ENCODE measurements at places on chromosomes 2 and 18.

- DNase-seq: no peak
Measured at GRCh38 chr2:227052879-227053278, 111.1 kb downstream of the COL4A4 start.

- no peak for DNase-seq
Measured at GRCh38 chr2:164975891-164976290, 20.6 kb upstream of the SLC38A11 start.

DNA sequence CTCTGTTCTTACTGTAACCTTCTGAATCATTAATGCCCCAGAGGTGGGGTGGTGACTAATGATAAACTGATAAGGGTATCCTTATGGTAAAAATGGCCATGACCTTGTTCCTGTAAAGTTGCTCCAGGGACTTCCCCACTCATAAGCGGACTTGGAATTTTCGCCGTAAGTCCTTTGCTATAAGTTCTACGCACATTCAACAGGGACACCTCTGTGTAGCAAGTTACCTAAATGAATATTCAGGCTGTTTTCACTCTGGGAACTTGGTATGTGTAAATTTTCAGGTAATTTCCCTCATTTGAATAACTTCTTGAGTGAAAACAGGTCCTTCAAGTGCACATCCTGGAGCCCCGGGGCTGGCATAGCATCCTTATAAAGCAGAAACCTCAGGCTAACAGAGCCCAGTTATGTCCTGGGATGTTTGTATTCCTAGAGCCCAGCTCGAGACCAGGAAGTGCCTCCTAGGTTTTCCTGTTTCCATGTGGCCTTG lies 9.4 kb upstream of the AGFG1 start:
- DNase-seq: no peak

GRCh38 chr2:27021253-27022049 lies 11.3 kb upstream of the TMEM214 start:
- no peak for DNase-seq

- no peak for DNase-seq
Measured at GRCh38 chr2:227324642-227324994, 433 bp upstream of the MFF start.

GRCh38 chr2:211407076-211407475 lies 850.7 kb downstream of the CPS1 start:
- DNase-seq: no peak

- no peak for DNase-seq
Measured at GRCh38 chr2:118224895-118225311, 136.6 kb downstream of the INSIG2 start.

DNA sequence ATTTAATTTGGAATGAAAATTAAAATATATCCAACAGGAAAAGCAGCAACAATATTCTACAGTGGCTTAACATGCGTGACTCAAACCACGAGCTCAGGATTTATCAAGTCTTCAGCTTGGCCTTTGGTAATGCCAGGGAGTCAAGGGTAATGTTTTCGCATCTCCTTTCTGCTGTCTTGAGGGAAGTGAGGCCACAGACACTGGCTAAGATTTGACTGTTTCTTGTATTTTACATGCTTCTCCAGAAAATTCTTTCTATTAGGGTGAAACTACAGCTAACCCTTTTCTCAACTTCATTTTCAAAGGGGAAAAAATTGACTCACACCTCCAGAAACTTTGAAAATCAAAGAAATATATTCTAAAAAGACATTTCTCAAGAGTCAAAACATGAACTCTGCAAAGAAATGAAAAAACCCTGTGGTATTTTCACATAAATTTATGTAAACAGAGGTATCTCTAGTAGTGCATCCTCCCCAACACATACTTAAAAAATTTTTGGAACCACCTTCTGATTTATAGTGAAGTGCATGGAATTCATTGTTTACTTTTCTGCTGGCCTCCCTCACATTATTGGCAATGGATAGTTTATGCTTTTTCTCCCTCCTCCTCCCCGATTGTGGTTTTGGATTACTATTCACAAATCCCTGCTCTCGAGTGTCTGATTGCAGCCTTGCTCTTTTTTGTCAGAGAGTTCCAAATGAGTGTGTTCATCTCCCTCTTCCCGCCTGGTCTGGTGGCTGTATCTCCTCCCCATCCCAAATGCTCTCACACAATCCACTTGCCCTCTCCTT lies 48.7 kb downstream of the DPP4 start:
- no peak for DNase-seq

- DNase-seq: no peak
Measured at GRCh38 chr2:217219164-217219520, 359.3 kb upstream of the TNP1 start.

DNA sequence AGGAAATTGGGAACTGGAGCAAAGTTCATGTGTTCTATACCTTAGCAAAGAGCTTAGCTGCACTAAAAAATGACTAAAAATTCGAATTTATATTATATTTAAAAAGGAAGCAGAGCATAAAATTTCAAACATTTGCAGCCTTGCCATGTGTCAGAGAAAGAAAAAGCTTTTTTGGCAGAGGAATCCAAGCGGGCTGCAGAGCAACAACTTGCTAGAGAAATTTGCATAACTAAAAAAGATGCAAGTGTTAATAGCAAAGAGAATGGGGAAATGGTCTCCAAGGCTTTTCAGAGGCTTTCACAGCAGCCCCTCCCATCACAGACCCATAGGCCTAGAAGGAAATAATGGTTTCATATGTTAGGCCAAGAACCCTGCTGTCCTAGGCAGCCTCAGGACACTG lies 1315.9 kb downstream of the DSC3 start:
- DNase-seq: no peak

DNA sequence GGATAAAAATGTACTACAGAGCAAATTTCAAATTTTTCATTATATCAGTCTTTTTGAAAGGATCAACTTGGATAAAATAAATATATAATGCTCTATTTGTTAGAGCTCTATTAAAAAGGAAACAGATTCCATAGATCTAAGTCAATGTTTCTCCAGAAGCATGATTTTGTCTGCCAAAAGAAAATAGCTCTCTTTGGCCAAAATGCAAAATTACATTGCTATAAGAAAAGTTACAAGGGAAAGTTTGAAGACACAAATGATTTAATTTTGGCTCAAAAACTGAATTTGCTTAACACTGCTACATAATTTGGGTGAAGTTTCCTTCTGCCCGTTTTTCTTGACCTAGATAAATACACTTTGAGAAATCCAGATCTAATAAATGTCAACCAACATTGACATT lies 15.7 kb downstream of the C2orf69 start:
- no peak for DNase-seq

GRCh38 chr2:68917034-68917718 lies 35.5 kb downstream of the GKN2 start:
- DNase-seq: no peak

DNA sequence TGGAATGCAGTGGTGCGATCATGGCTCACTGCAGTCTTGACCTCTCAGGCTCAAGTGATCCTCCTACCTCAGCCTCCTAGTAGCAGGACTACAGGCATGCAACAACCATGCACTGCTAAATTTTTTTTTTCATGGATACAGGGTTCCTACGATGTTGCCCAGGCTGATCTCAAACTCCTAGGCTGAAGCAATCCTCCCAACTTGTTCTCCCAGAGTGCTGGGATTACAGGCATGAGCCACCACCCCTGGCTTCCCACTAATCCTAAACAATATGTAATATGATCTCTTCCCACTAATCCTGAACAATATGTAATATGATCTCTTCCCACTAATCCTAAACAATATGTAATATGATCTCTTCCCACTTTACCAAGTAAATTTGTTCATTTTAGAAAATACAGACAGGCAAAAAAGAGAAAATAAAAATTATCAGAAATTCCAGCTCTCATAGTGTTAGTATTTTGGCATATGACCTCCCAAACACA lies 33.7 kb upstream of the C18orf32 start:
- no peak for DNase-seq

DNA sequence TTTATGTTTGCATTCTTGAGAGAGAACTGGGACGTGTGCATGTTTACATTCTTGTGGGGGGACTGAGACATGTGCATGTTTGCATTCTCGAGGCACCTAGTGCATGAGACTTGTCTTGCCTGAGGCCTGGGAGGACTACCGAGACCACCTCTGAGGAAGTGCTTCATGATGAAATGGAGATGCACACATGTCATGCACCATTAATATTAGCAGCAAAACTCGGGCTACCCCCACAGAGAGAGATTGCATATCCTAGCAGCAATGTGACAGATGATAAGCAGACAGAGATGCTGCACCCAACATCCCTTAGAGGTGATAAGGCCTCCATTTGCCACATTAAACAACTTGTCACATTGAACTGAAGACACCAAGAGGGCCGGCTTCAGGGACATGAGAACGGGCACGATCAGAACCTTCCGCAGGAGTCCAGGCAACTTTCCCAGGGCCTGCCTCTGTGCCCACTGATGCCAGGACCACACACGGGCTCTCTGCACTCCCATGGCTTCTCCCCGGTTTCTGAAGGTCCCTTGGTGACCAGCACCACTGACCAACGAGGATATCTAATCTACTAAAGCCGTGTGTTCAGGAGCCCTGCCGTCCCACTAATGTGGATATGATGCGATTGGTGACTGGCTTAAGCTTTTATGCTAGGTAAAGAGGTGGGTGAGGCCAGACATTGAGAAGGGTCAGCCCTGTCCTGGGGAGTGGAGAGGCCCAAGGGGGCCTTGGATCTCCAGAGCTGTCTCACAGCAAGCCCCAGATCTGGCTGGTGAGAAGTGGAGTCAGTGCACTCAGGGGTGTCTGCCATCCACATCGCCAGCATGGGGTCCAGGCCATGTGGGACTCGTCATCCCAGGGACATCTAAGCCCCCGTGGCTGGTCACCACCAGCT lies 208.3 kb downstream of the NDUFA10 start:
- no peak for DNase-seq

- DNase-seq: peak; percentile 84
Measured at GRCh38 chr2:102063941-102064678, 72.3 kb downstream of the IL1R2 start.

GRCh38 chr2:29305762-29306161 lies 190.5 kb downstream of the CLIP4 start:
- no peak for DNase-seq

GRCh38 chr2:10325278-10326145 lies 22.8 kb downstream of the HPCAL1 start:
- no peak for DNase-seq
